ENCODE measurements at places on chromosomes 3 and 15. TPM values are rescaled to one million over a fixed set of nuclear protein-coding genes. Genes with fewer than 3 reads are reported as not detected.

DNA sequence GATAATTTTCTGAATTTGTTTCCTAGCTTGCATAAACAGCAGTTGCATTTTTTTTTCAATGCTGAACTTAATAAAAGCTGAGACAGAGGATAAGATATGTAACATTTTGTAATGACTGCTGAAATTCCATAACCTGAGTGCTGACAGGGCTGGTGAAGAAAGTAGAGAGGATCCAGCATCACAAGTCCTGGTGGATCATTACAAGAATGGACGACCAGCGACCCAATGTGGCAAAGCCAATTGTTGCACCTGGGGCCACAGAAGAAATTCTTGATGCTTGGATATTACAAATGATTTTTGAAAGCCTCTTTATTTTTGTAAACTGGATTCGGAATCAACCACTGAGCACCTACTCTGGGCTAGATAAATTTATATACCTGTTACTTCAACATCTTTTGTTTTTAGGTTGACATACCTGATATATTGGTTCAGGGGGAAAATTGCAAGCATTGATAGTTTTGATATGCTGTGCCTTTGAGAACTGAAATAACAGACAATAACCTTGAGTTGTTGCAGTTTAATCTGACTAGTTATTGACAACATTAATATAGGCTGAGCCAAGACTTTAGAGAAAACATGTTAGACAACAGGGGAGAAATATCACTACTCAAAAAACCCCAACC is 3.9 kb upstream of the ACTL6A start:
- DNase-seq: peak; percentile 90

GRCh38 chr3:169404520-169404890 is 259.0 kb downstream of the MECOM start:
- DNase-seq: no peak

GRCh38 chr3:115512565-115513415 is 110.5 kb upstream of the GAP43 start:
- peak; percentile 46 for DNase-seq

DNA sequence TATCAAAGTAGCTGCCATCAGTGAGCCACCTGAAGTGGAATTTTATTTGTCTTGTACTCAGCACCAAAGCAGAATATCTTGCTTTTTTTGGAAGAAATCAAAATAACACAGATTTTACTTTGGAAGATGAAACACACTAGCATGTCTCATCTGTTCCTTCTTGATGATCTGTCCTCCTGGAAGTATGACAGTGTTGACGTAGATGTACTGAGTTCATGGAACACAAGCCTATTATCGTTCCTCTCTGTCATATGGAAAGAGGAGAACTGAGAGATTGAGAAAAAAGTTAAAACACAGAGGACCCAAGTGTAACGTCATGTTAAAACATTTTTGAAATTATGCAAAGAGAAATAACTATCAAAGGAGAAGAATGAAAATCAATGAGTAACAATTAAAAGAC is 340.2 kb downstream of the ROBO2 start:
- DNase-seq: no peak

DNA sequence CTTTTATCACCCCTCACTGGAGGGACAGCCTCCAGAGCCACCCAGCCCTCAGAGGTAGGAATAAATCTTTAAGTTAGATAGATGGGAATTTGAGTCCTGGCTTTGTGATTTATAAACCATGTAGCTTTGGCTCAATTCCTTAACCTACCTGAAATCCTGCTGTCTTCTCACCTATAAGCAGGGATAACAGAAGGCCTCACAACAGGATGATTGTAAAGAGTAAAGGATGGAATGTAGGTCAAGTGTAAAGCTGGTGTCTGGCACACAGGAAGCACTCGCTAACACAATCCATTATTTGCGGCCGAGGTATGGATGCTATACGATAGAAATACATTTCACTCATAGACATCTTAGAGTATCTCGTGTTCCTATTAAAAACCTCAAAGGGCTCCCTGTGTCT is 162.9 kb upstream of the LRTM1 start:
- no peak for DNase-seq

DNA sequence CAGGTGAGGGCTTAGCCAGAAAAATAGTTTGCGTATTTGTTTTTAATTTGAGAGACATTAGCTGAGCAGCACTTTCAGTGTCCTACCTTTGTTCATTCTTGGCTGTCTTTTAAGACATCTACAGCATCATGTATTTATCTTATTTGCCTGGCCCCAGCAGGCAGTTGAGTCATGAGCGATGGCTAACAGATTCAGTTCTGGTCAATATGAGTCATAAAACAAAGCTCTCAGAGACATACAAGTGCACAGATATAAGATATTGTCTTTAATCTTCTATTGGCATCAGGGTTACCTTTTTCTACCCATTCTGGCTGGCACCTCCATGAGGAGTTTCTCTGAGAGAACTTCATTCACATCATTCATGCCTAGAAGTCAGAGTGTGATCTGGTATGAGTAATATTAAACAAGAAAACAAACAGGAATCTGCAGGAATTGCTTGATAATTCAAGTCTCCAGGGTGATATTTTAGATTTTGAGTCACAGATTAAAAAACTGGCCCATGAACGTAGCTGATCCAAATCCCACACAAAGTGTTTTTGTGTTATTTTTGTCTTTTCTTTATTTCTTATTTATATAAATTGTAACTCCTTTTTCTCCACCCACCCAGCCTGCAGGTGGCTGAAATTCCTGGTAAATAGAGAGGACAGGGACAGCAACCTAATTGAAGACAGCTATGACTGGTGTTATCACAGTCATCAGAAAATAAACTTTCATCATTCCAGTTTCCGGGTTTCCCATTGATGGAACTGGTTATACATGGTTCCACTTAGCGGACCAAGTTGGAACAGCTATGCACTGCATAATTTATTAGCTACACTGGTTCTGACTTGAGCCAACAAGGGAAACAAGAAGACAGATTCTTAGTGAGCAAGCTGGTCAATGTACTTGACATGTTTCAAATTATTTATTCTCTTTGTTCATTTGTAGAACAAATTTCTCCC is 47.3 kb downstream of the PLSCR2 start:
- peak; percentile 31 for DNase-seq

- peak; percentile 98 for DNase-seq
These were observed 26.5 kb downstream of the KLF13 start for GRCh38 chr15:31352911-31353811.

- DNase-seq: no peak
These were observed 21.3 kb upstream of the TMEM266 start for GRCh38 chr15:76038512-76038911.

DNA sequence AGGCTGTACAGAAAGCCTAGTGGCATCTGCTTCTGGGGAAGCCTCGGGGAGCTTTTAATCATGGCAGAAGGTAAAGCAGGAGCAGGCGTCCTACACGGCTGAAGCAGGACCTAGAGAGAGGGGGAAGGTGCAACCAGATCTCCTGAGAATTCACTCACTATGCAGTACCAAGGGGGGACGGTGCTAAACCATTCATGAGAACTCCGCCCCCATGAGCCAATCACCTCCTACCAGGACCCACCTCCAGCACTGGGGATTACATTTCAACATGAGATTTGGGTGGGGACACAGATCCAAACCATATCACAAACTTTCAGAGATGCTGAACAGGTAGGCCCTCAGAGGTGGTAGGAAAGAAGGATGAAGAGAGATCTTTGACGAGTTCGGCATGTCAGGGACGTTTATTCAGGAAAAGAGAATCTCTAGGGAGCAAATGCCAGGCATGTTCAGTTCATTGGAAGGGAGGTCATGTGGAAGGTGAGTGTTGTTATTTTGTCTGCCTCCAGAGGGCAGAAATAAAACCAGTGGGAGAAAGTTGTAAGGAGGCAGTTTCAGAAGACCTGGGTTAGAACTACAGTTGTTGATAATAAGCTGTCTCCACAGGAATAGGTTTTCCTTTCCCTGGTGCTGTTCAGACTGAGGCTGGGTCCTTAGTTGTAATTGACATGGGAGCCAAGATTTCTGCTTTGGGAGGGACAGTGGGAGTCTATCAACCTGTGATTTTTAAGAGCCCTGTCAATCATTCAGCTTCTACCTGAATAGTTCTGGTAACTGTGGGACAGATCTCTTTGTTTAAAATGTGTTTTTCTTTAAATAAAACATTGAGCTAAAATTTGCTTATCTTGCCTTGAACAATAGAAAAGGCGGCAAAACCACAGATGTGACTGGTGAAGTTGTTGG is 4.3 kb upstream of the FNDC3B start:
- DNase-seq: no peak

DNA sequence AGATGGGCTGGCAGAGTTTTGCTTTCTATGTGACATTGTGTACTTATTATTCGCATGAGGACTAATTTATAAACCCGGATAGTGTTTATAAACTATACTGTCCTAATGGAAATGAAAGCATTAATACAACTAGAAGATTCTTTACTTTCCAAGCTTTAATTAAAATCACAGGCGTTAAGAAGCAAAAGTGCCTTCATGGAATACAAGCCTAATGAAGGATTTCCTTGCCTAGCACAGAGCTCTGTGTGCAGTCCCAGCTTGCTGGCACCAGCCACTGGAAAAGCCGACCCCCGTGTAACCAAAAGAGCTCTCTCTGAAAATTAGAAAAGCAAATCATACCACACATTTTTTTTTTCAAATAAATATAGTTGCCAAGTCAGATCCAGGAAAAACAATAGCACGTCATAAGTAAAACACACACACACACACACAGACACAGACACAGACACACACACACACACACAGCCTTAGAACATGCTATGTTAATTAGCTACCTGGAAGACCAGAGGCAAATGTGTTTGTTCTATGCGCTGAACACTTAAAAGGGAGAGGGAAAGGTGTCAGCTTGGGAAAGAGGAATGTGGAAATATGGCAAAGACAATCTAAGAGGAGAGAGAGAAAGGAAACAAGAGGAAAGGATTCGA is 1084.2 kb downstream of the TUSC7 start:
- no peak for DNase-seq

DNA sequence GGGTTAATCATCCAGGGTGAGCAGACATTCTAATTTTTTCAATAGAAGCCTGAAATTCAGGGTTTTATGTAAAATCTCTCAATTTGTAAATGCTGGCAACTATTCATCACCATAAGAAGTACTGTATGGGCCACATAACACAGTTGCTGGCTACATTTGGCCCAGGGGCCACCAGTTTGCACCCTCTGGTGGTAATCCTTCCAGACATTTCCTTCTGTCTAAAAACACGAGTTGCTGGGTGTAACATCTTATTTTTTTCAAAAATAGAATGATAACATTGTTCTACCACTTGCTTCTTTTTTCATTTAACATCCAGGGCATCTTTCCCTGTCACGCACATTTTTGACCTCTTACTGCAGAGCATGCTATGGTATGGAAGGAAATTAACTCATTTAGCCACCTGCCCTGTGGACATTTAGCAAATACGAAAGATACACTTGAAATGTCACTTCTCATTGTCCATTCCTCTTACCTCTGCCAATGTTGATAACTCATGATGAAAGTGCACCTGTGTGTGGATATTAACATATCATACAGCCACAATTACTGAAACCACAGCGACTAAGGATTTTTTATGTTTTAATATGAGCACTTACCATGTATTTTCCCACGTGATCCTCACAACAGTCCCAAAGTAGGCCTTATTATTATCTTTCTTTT is 117.5 kb upstream of the ARHGEF3 start:
- DNase-seq: no peak

DNA sequence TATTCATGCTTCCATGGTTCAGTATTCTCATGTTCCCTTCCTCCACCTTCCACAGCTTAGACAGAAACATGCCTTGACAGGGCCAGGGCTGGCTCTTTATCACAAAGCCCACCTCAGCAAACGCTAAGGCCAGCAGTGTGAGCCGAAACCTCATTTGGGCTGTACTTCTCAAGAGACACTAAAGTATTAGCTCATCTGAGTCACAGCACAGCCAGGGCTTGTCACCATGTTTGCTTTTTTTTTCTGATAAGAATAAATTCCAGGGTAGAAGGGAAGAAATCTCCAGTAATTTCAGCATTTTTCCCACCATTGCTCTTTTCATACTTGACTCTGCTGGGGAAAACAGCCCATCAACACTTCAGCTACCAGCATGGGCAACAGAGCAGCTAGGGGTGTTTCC is 95.4 kb downstream of the MYLK start:
- DNase-seq: peak; percentile 32

GRCh38 chr3:94406595-94406994 is 343.7 kb downstream of the NSUN3 start:
- no peak for DNase-seq

DNA sequence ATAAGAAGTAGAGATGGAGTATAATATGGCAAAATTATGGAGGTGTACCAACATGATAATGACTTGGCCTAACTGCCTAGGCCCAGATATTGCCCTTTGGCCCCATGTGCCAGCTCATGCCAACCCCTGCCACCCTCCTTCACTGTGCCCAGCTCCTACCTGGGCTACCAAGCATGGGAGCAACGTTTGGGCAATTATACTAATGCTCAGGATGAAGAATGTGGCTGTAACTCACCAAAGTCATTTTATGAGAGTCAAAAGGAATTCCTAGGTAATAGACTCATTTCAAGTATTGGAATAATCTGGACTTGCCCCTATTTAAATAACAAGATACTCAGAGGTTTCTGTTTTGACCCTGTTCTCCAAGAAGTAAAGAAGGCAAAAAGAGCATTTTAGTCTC is 240.2 kb upstream of the IL12A start:
- no peak for DNase-seq

DNA sequence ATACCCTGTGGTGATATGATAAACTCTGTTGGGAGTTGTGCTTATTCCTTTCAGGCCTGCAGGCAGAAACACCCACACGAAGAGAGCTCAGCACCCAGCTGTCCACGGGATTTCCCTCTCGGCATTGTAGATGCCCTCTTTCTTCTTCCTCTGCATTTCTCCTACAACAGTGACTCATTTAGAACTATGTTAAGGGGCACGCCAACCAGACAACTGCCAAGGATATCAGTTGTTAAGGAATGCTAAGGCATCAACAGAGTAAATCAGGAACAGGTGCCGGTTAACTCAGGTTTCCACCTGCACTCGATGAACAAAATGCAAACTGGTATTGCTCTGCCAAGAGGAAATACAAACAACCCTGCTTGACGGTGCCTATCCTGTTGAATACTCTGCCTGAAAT is 270.0 kb upstream of the PEX5L start:
- DNase-seq: no peak

DNA sequence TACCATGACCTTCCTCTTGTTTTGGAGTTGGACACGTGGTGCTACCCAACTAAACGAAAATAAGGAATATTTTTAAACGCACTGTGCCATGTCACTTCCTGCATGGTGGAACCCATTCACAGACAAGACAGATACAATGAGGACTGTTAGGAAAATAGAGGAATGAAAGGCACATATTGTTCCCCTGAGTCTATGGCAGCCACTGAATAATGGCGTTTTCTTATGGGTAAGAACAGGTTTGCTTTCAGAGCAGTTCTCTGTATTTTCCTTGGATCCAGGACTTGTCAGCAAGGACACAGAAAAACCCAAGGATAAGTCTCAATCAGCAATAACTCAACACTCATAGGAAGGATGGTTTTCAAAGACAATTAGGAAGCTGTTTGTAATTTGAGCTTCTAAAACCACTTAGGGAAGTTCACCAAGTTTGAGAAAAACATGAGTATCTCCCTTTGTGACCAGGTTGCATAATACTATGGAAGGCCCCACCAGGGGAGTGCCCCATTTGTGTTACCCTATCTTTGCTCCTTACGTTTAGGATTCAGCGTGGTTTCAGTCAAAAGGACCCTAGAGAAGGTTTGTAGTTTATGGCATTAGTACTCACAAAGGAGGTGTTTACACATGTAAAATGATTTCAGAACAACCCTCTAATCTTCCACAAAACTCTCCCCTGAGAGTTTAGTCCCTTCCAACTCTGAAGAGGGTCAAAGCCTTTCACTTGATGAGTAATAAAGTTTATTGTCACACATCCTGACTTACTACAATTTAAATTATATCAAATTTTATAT is 487.2 kb upstream of the ATP11B start:
- no peak for DNase-seq

ISL2 gene
- 0.29 TPM for total RNA-seq

CD80 gene
- 2.5 TPM for total RNA-seq

KLHL40 gene
- not detected for total RNA-seq

SERINC4 gene
- not detected for total RNA-seq

C3orf49 gene
- not detected for total RNA-seq

SCG3 gene
- total RNA-seq: not detected

Measured in osteoblast (primary cell).